ENCODE measurements at places on chromosomes 5 and 9. TPM values are rescaled to one million over a fixed set of nuclear protein-coding genes. Genes with fewer than 3 reads are reported as not detected.

- DNase-seq: no peak
Observed at GRCh38 chr9:125694478-125694877, 12.5 kb downstream of the MAPKAP1 start.

GRCh38 chr5:16880547-16880946 is 55.5 kb downstream of the MYO10 start:
- DNase-seq: no peak

DNA sequence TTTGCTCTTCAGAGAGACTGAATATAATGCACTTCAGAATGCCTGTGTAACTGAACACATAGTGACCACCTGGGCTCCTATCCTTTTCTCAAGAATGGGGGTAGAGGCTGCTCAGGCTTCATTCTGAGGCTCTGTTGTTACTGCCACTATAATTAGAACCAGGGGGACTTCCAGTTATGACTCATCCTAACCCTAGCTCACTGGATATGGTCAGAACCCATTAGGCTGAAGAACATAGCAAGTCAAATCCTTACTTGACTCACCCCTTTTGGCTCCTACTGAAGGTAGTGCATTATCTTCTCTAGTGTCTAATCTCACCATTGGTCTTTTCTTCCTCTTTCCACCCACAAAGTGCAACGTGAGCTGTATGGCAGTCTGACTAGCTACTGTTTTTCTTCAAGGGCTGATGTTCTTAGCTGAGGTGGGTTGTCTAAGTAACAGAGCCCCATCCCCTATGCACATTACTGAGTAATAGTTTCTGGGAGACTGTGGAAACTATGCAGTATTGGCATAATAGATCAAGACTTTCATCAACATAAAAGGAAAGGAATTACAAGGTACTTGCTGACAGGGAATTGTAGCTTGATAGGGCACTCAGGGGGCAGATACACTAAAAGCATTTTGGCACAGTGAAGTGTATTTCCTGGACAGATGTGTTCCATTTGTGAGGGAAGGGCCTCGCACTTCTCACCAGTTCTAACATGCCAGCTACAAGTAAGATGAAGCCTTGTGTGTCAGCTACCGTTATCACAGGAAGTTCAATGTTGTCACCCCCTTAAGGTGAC is 431.0 kb upstream of the MEF2C start:
- no peak for DNase-seq

DNA sequence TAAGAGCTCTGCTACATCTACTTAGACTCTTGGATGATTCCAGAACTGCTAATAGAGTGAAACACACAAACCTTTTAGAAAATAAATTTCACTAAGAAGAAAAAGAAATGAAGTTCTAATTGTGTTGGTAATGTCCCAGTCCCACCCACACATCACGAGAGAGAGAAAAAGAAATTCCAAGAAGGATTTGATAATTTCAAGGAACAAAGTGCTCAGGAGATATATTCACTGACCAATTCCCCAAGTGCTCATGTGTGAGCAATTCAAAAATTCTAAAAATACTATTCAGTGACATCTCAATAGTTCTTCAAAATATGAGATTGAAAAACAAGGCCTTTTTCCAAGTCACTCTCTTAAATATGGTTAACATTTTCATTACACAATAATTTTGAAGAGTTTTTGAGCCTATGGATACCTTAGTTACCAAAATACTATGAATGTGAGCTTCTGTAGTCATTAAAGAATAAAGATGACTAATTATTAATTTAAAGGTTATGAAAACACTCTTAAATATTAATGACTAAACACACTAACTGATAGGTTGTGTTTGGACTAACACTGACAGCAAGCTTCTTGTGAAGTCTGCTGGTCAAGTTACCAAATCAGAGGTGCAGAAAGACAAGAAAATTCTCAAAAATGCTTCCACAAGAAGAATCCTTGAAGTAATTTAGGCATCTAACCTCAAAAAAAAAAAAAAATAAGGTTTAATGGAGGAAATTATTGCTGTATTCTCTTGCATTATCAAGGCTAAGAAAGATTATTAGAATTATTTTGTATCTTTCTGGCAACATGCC is 245.3 kb downstream of the PDE4D start:
- DNase-seq: no peak

Gene SLC9A3
- 1.6 TPM for total RNA-seq

DNA sequence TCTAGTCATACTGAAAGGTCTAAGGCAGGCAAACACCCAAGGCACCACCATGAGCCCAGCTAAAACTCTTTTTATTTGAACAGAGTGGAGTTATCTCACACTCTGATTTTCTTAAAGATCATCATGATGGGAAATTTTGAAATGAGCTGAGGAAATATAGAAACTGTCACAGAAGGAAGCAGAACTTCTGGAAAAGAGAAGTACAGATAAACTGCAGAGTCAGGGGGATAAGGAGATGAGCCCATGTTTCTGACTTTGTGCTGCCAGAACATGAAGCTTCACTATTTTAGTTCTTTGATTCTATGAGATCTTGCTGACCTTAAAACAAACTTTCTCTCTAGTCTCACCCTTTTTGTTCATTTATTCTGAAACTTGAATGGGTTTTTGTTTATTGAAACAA is 406.5 kb upstream of the EDIL3 start:
- DNase-seq: no peak

DNA sequence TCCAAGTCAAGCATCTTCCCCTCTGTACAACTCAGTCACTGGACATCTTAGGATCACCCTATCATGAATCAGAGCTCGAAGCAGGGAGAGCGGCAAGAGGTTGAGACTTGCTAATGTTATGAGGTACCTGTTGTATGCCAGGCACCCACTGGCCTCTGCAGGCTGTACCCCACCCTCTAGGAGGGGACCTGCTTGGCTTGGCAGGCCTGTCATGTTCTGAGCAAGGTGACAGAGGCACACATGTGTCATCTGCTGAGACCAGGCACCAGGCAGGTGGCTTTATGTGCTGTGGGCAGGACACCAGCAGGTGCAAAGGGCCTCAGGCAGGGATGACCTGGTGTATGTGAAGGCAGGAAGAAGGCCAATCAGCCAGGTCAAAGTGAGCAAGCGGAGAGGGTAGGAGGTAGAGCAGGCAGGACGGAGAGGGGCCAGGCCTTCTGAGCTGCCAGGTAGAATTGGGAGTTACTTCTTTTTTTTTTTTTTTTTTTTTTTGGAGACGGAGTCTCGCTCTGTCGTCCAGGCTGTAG is 60.3 kb upstream of the RPL26L1 start:
- no peak for DNase-seq

DNA sequence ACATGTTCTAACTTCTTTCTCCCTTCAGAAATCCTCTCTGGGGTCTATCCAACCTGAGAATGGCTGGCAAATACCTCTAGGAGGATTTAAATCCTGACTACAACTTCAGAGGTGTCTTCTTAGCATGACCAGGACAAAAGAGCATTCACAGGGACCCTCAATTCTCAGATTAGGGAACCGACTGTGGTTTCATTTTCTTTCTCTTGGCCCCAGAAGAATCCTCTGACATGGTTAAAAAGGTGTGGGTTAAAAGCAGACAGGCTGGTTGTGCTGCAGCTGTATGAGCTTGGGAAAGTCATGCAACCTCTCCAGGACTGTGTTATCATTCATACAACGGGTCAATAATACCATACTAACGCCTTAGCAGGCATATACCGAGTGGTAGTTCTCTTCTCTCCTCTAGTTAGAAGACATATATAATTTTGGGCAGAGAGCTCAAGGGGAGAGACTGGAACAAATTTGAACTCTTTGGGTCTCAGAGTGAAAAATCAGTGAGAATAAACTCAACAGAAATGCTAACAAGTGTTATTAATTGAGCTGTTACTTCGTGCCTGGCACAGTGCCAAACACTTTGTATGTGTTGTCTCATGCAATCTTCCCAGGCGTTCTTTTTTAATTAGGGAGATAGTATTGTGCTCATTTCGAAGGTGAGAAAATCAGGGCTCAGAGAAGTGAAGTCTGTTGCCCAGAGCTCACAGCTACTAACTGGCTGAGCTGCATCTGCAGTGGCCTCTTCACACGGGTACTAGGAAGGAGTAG is 35.2 kb downstream of the INSYN2B start:
- DNase-seq: no peak

DNA sequence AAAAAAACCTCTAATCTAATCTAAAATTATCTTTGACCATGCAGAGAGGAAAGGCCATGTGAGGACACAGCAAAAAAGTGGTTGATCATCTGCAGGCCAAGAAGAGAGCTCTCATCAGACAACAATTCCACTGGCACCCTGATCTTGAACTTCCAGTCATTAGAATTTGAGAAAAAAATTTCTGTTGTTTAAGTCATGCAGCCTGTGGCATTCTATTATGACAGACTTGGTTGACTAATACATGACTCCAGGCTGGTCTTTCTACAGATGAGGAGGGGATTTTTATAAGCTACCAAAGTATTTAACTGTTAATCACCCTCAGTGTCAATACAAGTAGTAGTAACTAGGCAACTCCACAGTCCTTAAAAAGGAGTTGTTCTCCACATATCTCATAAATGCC is 358.5 kb upstream of the RGMB start:
- no peak for DNase-seq

GRCh38 chr9:119009249-119009648 is 360.0 kb downstream of the BRINP1 start:
- DNase-seq: no peak

- DNase-seq: no peak
Observed at GRCh38 chr5:178476531-178476930, 113.7 kb downstream of the COL23A1 start.

Gene IL5
- total RNA-seq: not detected

DNA sequence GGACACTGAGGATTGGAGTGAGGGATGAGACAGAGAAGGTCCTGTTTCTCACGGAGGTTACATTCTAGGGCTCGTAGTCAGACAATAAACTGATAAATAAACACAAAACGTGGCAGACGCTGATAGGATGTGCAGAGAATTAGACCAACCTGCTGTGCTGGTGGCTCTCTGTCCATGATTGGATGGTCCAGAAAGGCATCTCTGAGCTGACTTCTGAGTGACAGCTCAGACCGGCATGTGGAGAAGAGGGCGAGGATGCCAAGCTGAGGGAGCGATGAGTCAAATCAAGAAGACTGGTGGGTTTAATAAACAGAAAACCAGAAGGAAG is 132.3 kb upstream of the TAF11L2 start:
- DNase-seq: no peak

DNA sequence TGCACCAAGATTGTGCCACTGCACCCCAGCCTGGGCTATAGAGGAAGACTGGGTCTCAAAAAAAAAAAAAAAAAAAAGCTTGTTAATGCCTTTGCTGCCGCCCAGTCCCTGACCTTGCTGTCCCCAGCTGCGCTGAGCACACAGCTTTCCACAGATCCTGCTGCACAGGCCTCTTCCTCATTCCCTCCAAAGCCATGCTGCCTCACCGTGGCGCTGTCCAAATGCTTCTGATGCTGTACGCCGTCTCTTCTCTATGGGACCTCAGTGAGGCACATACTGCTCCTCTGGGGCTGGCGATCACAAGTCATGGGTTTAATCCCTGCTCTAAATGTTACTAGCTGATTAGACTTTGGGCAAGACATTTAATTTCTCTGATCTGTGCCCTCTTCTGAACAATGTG is 234.1 kb downstream of the FBXL7 start:
- no peak for DNase-seq

GRCh38 chr5:167684251-167684650 is 607.2 kb upstream of the WWC1 start:
- DNase-seq: no peak

DNA sequence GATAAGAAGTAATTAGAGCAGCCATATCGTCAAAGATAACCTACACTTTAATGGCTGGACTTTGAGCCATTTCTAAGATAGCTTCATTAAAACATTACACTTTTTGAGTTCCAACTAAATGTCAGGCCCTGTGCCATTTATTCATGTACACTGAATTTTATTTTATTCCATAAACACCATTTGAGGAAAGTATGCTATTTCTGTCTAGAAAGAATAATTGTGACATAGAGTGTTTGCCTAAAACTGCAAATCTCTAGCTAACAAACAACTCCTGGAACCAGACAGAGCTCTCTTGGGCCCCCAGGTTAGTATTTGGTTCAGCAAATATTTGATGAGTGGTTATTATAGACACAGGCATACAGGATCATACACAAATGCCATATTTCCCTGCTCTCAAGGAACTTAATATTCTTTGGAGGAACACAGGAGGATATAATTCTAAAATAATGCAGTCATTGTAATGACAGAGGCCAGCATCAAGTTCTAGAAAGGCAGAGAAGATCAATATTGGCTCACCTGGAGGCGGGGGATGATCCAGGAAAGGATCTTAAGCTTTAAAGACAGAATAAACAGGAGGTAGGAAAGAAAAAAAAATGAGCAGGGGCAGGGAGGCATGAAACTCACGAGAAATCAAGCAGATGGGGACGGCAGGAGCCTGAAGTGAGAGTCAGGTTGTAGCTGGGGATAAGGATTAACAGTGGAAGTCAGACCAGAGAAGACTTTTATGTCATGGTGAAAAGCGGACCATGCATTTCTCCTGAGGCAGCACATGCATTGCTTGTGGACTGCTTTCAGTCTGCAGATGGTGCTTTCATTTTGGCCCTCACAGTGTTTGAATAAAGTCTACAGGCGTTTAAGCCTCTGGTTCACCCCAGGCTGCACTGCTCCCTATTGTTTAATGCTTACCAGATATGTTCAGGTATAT is 127.7 kb downstream of the GCNT1 start:
- DNase-seq: no peak

- no peak for DNase-seq
Observed at GRCh38 chr5:9765419-9766140, 135.4 kb upstream of the TAS2R1 start.

Gene ZNF658
- 4.8 TPM for total RNA-seq

DNA sequence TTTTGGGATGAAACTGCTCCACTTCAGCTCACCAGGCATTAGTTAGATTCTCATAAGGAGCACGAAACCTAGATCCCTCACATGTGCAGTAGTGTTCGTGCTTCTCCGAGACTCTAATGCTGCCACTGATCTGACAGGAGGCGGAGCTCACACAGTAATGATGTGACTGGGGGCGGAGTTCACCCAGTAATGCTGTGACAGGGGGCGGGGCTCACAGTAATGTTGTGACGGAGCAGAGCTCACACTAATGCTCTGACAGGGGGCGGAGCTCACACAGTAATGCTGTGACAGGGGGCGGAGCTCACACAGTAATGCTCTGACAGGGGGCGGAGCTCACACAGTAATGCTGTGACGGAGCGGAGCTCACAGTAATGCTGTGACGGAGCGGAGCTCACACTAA is 27.1 kb upstream of the LRRC14B start:
- DNase-seq: no peak

Gene DDX4
- not detected for total RNA-seq

GRCh38 chr9:5563886-5564285 is 53.6 kb downstream of the PDCD1LG2 start:
- no peak for DNase-seq

GRCh38 chr5:124698770-124699169 is 47.7 kb downstream of the ZNF608 start:
- DNase-seq: no peak

DNA sequence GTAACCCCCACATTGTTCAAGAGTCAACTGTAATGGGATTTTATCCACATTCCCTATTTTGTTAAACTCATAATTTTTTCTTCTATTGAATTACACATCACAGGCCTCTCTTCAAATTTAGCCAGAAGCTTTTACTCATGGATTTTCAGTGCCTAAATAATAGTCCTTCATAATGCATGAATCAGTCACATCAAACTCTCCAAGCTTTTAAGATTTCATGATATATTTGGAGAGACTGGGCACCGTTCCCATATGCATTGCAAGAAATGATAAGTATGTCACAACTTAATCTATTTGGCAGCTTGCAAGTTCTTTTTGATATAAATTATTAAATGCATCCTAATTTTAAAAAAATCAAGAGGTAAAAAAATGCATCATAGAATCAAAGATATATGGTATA is 465.9 kb downstream of the DMAC1 start:
- DNase-seq: no peak

GRCh38 chr5:92518318-92518904 is 1062.6 kb downstream of the NR2F1-AS1 start:
- DNase-seq: no peak

Gene PHF24
- 0.29 TPM for total RNA-seq

- DNase-seq: no peak
Observed at GRCh38 chr9:122457787-122458186, 19.9 kb downstream of the OR1J1 start.

Measured in progenitor cell of endocrine pancreas (in vitro differentiated cells).